ENCODE measurements at places on chromosomes 5 and 9. TPM values are rescaled to one million over a fixed set of nuclear protein-coding genes. Genes with fewer than 3 reads are reported as not detected.

Gene F2RL1
- polyA plus RNA-seq = 131 TPM

Gene SLC4A9
- polyA plus RNA-seq = 0.14 TPM

Gene KIF27
- 1.6 TPM for polyA plus RNA-seq

Gene BAAT
- 0.08 TPM for polyA plus RNA-seq

Gene NR6A1
- 1.1 TPM for polyA plus RNA-seq

Gene STPG3
- not detected for polyA plus RNA-seq

Gene FGF1
- 1.8 TPM for polyA plus RNA-seq

Gene C5orf52
- polyA plus RNA-seq = not detected

Gene MARCHF3
- 0.45 TPM for polyA plus RNA-seq

Gene SPINK5
- polyA plus RNA-seq = 16.6 TPM

Gene CTNND2
- polyA plus RNA-seq = not detected

DNA sequence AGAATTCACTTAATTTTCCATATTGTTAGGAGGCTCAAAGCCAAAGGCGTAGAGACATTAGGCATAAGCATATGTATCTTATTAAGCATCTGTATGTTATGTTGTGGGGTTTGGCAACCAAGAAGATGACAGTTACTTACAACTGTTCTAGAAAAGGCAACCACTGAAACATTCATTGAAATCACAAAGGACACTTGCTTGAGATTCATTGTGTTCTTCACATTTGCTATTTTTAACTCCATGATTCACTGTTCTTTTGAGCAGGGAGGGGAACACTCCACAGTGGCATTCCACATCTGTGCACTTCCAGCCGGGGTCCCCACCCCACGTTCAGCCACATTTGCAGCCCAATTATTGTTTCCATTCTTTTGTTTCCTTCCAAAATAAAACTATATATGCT lies 107.1 kb downstream of the PALM2AKAP2 start:
- no peak for DNase-seq

DNA sequence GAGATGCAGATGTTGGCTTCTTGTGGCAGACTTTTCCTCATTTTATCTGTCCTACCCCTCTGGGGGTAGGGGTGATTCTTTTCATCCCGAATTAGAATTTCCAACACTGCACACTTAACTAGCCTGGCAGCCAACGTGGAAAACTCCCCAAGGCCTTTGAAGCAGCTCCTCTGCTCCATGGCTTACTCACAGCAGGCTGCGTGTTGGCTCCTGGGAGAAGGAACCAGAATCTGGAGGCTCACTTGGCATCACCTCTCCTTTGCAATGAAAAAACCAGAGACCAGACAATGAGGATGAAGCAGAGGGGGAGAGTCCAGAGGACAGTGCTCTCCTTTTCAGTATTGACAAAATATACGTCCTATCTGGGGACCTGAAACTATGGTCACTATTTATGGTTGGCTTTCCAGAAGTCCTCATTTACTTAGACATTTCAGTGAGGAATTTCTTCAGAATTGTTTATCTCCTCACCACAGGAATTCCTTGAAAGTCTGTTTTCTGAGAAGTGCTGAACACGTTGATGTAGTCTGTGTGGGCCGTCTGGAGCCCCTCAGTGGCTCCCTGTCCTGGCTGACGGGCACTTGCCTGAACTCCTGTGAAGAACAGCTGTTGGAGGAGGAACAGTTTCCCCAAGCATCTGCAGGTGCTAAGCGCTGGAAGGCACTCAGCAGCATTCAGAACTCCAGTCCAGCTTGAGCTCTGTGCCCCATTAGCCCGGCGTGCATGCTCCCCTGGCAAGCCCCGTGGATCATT lies 231.3 kb downstream of the RFK start:
- no peak for DNase-seq

- DNase-seq = no peak
Observed at GRCh38 chr5:17379100-17379951, 118.7 kb upstream of the TAF11L2 start.

GRCh38 chr5:72692651-72693442 lies 123.6 kb upstream of the TNPO1 start:
- no peak for DNase-seq

DNA sequence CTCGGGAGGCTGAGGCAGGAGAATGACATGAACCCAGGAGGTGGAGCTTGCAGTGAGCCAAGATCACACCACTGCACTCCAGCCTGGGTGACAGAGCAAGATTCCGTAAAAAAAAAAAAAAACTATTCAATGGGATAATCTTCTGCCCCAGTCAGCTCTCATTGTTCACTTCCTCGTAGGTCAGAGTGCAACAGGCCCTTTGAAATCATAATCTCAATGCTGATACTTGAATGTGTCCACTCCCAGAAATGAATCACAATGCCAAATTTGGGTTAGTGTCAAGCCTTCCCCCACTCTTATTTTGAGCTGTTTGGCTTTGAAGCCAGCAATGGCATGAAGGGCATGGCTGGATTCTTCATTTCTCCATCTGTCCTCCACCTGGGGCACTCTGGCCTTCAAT lies 610.3 kb upstream of the KLF4 start:
- DNase-seq = no peak

- DNase-seq = no peak
Observed at GRCh38 chr9:117718085-117718484, 13.9 kb downstream of the TLR4 start.

DNA sequence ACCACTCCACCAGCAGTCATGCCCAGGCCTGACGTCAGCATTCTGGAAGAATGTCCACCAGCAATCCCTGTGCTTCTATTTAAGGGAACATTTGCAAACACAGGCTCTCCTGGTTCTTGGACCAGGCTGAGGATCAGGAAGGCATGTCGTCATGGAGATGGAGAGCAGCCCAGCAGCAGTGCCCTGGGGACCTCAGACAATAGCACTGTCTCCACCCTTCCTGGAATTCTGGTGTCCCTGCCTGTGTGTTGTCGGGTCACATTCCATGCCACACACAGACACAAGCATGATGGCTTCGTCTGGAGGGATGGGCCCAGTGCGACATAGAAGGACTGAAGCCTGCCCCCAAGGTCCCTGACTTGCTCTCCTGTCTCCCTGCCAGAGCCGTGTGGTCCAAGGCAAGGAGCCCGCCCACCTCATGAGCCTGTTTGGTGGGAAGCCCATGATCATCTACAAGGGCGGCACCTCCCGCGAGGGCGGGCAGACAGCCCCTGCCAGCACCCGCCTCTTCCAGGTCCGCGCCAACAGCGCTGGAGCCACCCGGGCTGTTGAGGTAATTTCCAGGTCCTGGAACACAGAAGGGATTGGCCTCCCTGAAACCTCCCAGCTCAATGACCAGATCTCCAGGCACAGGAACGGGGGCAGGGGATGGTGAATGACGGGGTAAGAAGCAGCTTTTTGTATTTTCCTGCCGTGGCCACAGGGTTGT lies 43.8 kb downstream of the STOM start:
- no peak for DNase-seq

GRCh38 chr5:1041225-1042143 lies 32.9 kb downstream of the NKD2 start:
- no peak for DNase-seq

DNA sequence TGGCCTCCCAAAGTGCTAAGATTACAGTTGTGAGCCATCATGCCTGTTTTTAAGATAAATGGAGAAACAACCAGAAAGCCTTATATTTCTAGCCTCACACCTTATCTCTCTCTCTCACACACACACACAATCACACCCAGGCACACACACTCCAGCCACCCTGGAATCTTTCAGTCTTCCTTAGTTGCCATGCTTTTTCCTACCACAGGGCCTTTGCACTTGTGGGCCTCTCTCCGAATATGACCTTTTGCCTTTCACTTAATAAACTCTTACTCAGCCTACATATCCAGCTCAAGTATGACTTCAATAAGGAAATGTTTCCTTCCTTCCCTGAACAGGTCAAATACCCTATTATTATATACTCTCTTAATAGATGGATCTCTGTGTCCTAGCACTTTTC lies 290.7 kb downstream of the NFIB start:
- no peak for DNase-seq

- DNase-seq = no peak
Observed at GRCh38 chr5:179242676-179243075, 102.6 kb downstream of the ADAMTS2 start.

DNA sequence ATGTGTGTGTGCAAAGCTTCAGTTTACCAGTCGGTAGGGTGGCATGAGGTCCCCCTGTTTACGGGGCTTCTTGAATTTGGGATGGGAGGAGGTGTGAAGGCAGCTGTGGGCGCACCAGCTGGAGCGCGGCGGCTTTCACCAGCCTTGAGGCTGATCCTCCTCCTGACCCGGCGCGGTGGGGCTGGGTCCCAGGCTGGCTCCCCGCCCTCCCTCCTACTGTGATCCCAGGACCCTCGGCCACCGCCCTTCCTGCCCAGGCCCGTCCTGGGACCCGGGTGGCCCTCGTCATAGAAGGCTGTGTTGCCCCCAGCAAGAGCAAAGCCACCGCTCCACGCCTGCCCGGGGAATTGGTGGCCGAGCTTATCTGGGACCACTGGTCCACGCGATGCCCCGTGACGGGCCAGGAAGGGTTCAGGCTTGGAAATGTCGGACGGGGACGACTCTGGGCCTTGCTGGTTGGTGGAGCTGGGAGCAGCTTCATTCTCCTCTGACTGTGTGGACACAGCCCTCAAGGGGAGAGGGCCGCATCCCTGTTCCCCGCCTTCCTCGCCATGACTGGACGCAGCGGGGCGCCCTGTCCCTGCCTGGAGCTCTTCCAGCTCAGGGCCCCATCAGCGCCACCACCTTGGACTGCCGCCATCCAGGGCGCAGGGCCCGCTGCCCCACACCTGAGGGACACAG lies 271.1 kb upstream of the IRX1 start:
- DNase-seq = no peak

GRCh38 chr9:100020121-100020795 lies 78.5 kb downstream of the ERP44 start:
- DNase-seq = no peak

- DNase-seq = no peak
Observed at GRCh38 chr9:2060424-2060823, 45.3 kb downstream of the SMARCA2 start.

DNA sequence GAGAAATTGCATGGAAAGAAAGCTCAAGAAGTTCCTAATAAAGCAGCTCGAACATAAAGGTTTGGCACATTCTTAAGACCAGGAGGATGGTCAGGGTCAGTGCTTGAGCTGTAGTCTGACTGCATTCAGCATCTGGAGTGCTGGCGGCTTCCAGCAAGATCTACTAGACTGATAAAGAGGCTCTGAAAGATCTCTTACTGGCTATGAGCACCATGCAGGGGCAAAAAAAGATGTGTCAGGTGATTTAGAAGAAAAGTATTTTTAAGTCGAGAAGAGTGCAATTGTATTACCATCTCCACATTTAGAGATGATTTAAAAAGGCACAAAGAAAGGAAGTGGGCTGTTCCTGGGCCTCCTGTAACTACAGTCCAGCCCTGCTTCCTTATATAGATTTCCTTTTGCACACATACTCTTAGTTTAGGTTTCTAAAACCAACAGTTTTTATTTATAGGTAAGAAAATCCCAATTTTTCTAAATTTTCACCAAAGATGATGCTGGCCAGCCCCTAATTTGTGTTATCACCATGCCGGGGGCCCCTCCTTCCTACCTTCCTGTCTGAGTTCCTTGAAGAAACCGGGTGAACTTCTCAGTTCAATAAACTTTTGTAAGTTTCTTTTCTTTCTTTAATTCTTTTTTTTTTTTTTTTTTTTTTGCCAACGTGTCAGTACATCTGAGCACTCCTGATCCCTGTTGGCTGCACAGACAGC lies 65.9 kb upstream of the PLPP1 start:
- DNase-seq = no peak

DNA sequence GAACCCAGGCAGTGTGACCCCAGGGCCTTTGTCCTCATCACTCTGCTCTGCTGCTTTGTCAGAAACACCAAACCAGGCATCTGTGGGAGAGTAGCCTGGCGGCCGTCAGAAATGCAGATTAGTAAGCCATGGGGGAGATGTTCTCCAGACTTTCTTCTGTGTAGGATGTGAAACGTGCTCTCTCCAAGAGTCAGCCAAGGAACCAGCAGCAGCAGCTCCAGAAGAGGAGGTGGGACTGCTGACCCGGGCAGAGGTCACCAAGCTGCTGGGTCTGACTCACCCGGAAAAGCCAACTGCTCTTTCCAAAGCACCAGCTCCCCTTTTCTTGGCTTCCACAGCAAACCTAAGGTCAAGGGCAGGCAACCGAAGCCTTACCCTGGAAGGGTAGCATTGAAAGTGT lies 14.4 kb upstream of the ABLIM3 start:
- DNase-seq = no peak

GRCh38 chr9:136673975-136674785 lies 11.5 kb downstream of the EGFL7 start:
- DNase-seq = no peak

GRCh38 chr5:177081859-177082258 lies 4.9 kb upstream of the FGFR4 start:
- DNase-seq = no peak

GRCh38 chr5:98282521-98282920 lies 490.9 kb upstream of the RGMB start:
- DNase-seq = no peak

Data from keratinocyte (primary cell).